Glutamatergic neuron (in vitro differentiated cells): ENCODE measurements at places on chromosomes 2 and 18. TPM values are rescaled to one million over a fixed set of nuclear protein-coding genes. Genes with fewer than 3 reads are reported as not detected.

DNA sequence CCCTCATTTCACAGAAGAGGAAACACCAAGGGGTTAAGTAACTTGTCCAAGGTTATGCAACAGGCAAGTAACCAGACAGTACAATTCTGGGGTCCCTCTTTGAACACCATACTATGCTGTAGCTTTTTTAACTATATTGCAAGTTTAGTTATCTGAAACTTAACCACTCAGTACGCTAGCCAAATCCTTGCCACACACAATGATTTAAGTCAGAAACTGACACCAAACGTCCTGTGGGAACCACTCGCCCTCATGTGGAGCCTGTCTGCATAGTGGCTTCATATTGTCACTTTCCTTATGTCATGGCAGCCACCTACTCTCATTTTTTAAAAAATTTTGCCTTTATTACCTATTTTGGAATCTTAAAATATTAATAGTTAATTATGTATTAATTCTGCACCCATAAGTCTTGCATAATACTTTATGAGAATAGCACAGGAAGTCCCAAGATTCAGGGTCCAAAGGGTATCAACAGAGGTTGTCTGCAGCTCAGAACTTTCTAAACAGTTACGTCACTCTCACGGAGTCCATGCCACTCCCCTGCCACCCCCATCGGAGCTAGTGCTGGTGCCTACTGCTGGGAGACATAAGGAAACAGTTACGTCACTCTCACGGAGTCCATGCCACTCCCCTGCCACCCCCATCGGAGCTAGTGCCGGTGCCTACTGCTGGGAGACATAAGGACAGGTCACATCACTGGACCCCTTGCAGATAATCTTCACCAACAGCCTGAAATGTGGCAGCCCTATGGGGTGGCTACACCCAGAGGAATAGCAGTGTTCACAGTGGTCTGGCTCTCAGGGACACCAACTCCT, 99.0 kb downstream of the L3MBTL4 start:
- no peak for DNase-seq

GRCh38 chr2:217314021-217314460, 454.2 kb upstream of the TNP1 start:
- no peak for DNase-seq

- DNase-seq, result no peak
Observed at GRCh38 chr2:169110916-169111315, 41.6 kb downstream of the DHRS9 start.

GRCh38 chr2:13667415-13667757, 950.6 kb downstream of the TRIB2 start:
- DNase-seq, result no peak

DNA sequence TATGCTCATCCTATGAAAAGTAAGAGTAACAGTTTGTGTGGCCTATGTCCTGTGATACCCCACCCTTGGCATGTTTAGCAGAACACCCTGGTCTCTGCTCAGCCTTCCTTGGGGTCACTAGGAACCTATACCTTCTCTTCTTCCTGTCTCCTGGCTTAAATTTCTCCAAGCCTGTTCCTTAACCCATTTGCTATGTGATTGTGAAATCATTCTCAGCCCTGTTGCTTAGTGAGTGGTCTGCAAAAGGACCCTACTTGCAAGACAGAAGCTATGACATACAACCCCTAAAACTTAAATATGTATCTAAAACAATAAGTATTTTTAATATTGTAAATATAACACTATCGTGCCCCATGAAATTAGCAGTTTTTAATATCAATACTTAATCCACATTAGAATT, 524.7 kb downstream of the PARD3B start:
- no peak for DNase-seq

- DNase-seq, result no peak
Observed at GRCh38 chr18:46893360-46893759, 23.9 kb downstream of the PIAS2 start.

DNA sequence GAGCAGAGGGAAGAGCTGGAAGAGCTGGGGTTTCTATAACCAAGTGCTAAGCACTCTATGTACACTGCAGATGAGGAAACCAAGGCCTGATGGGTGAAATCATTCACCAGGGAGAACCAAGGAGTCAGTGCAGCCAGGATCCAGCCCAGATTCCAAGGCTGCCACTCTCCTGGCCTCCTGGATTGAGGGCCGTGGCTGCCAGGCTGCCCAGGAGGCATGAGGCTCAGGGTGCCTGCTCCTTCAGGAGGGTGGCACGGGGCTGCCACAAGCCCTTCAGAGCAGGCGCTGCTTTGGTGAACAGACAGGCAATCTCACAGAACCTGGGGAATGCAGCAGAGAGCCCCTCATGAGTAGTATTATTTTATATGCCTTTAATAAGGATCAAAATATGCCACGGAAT, 293.7 kb upstream of the HDAC4 start:
- no peak for DNase-seq

The EMX1 gene
- 0.54 TPM for total RNA-seq
